Fibroblast of gingiva (primary cell): ENCODE measurements at places on chromosomes 2 and 18.
A peak's percentile ranks its signal among the peaks of the same experiment; 100 is the strongest.

DNA sequence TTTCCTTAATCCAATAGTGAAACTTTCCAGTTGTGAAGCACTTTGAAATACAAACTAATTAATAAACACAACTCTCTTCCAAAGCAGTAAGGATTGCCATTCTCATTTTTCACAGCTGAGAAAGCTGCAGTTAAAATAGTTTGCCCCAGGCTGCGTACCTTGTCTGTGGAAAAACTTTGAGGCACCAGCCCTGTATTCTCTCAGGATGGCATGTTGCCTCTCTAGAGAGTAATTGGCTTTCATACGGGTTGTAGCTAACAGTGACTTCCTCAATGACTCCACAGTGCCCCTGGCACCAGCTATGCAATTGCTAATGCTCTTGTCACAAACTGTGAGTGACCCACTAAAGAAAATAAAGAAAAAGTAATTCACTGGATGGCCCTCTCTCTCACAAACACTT is 345.7 kb downstream of the MTX2 start:
- DNase-seq, result no peak

GRCh38 chr2:128464456-128464855 is 145.8 kb upstream of the HS6ST1 start:
- no peak for DNase-seq

- no peak for DNase-seq
Measured at GRCh38 chr2:19525313-19525712, 166.9 kb upstream of the OSR1 start.

- DNase-seq, result no peak
Measured at GRCh38 chr18:6607343-6607742, 122.2 kb upstream of the ARHGAP28 start.

- peak; percentile 11 for DNase-seq
Measured at GRCh38 chr2:153478289-153479261, at the start of gene RPRM. Gene RPRM (minus strand): TSS chr2:153478762. CDS start chr2:153478565, 197 bp downstream.

DNA sequence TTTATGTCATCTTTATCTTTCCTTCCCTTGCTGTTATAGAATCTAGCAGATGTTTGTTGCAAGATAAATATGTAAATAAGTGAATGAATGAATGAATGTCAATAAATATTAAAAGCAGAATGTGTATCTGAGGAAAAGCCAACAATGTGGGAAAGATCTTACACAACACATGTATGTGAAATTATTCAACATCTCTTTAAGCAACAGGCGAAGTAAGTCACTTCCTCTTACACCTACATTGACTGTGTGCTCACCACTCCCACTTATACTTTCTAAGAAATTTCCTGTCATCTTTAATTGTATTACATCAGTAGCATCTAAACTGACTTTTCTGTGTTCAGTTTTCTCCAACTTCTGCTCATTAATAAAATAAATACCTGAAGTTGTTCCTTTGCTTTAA is 43.0 kb downstream of the RAD51AP2 start:
- DNase-seq, result no peak
